Retina (tissue), 1 donor: ENCODE measurements at places on chromosomes 5 and 9.

GRCh38 chr9:82115331-82115730 is 126.8 kb downstream of the SPATA31D1 start:
- peak; percentile 17 for DNase-seq

DNA sequence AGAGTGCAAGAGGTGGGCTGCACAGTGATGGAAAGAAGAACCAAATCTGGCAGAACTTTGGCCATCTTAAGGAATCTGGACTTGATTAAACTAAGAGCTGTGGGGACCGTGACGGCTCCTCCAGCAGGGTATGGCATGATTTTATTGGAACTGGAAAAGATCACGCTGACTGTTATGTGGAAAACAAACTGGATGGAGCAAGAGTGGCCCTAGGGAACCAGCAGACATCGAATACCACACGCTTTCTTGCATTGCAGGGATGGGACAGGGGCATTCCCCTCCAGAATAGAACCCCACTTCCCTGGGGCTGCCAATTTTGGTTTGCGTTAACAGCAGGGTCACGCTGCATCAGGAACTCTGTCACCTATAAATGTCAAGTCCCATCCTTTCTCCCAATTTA is 38.8 kb downstream of the INSYN2B start:
- DNase-seq = no peak

DNA sequence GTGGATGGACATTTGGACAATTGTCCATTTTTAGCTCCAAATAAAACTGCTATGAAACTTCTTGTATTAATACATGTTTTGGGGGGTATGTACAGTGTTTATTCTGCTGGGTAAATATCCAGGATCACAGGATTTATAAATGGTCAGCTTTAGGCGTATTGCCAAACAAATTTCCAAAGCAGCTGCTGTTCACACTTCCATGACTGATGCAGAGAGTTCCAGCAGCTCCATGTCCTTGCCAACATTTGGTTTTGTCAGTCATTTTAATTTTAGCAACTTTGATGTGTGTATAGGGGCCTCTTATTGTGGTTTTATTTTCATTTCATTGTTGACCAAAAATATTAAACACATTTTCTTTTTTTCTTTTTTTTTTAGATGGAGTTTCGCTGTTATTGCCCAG is 9.8 kb upstream of the SUSD1 start:
- no peak for DNase-seq

- DNase-seq = no peak
Observed at GRCh38 chr9:114321759-114322158, 1.1 kb upstream of the ORM1 start.

GRCh38 chr5:43804041-43804440 is 201.1 kb downstream of the NNT start:
- no peak for DNase-seq

DNA sequence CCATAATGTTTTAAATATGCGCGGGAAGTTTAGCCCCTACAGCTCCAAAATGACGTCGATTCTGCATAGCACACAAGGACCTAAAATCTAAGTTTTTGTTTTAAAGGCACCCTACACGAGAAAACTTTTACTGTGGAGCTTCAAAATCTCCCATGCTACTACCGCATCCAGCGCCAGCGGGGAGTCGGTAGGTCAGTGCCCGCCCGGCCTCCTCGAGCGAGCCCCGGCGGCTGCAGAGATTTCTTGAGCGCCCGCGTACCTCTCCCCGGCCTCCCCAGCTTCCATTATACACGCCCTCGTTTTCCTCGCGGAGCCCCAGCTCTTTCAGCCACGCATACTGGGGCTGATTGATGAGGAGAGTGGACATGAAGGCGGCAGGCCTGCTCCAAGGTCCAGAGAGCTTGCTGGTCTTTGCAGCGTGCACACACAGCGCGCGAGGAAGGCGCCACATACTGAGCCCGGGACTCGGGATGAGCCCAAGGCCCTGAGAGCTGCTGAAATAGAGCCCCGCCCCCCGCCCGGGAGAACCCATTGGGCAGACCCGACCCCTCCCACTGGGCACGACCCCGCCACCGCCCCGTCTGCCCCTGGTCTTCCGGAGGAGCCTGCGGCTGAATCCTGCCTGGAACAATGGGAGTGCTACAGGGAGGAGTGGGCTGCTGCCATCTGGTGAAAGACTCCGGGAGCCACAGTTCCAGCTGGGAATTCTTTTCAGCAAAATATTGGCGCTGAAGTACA is at the start of gene ALDH7A1:
Gene ALDH7A1 (minus strand): TSS at position 472 of the 738 bp plus-strand sequence. CDS start 21 bp downstream, at position 451.
- peak; percentile 96 for DNase-seq

DNA sequence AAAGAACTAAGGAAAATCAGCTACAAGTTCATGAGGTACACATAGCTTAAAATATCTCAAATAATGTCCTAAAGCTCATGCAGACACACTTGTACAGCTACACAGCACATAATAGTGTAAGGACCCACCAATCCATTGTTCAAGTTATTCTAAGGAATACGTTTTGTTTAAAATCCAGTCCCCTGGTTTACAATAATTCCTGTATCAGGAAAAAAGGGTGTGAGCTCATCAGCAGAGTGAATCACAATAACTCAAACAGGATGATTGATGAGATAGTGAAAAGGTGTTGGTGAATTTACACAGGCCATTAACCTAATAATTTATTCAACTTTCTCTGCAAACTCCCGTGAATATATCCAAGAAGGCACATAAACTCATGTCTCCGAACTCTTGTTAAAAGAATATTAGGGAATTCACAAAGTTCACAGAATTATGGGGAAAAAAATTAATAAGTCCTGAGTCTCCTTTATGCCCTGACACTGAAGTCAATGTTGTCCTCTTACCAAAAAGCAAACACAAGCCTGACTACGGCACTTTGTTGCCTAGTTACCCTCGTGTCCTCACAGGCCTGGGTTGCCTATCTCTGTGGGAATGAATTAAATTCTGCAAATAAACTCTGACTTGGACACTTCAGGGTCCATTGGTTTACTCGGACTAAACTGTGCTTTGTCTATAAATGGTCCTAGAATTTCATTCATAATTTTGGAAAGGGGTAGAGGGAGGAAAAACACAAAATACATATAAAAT is 142.8 kb upstream of the PDE4D start:
- DNase-seq = no peak

DNA sequence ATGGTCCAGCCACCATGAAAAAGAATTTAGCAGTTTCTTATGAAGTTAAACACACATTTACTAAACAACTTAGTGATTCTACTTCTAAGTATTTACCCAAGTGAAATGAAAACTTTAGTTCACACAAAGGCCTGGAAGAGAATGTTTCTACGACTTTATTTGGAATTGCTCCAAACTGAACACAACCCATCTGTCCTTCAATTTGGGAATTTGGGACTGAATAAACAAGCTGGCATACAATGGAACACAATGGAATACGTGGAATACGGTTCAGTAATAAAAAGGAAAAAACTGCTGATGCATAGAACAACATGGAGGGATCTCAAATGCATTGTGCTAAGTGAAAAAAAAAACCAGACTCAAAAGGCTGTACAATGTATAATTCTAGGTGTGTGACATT is 44.6 kb upstream of the BASP1 start:
- no peak for DNase-seq

- peak; percentile 62 for DNase-seq
Observed at GRCh38 chr5:72355706-72356299, 35.6 kb downstream of the PTCD2 start.

- peak; percentile 39 for DNase-seq
Observed at GRCh38 chr5:92401492-92401891, 1018.4 kb upstream of the ARRDC3 start.

- DNase-seq = no peak
Observed at GRCh38 chr9:447230-448025, 232.8 kb downstream of the DOCK8 start.

GRCh38 chr5:136518814-136519213 is 153.5 kb upstream of the TRPC7 start:
- no peak for DNase-seq

DNA sequence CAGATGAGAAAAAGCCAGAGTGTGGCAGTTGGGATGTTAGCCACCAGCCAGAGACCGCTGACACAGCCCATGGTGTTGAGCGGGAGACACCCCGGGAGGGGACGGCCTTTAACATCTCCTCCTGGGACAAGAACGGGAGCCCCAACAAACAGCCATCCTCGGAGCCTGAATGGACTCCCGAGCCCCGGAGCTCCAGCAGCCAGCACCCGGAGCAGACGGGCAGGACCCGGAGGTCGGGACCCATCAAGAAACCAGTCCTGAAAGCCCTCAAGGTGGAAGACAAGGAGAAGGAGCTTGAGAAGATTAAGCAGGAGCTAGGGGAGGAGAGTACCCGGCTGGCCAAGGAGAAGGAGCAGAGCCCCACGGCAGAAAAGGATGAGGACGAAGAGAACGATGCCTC is 28.0 kb upstream of the POMT1 start:
- DNase-seq = no peak

DNA sequence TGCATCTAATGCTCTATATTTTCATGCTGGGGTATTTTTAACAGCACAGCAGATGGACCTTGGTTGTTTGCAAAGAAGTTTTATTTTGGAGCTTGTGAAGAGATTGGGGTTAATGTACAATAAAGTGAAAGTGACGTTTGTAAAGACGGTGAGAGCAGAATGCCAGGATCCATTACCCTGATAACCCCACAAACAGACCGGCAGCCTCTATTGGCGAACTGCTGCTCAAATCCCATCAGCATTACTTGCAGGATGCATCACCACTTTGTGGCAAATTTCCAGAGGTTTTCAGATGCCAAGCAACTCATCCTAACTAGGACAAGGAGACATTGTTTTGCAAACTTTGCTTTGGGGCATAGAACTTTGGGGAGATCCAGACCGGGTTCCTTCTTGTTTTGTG is 383.3 kb upstream of the ZNF462 start:
- no peak for DNase-seq

DNA sequence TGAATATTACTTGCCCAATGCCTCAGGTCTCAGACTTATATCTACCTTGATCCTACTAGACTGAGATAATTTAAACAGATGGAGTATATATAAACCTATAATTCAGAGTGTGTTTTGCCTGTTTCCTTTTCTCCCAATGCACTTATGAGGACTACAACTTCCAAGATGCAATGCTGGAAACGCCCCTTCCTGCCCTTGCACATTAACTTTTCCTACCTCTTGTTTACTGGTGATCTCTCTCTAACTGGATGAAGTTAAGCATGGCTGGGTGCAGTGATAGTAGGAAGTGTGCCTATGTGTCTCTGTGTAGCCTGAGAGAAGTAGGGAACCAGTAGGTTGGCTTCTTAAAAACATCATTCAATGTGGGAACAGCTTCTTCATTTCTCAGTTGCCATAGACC is 115.2 kb downstream of the SVEP1 start:
- no peak for DNase-seq

DNA sequence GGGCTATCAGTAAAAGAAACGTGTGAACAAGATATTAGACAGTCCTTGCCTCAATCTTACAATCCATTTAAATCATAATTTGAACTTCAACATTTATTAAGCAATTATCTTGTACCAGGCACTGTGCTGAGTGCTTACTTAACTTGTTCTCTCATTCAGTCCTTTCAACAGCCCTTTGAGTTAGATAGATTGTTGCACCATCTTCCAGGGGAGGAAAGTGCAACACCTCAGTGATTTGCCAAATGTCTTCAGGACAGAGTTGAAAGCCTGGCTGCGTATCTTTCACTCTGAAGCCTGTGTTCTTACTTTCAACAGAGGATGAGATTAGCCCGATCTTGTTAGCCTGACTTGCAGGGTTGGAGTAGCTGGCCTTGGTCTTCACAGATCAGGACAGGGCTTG is 34.2 kb upstream of the SUB1 start:
- no peak for DNase-seq

- DNase-seq = peak; percentile 8
Observed at GRCh38 chr5:34411470-34412346, 244.4 kb upstream of the RAI14 start.

DNA sequence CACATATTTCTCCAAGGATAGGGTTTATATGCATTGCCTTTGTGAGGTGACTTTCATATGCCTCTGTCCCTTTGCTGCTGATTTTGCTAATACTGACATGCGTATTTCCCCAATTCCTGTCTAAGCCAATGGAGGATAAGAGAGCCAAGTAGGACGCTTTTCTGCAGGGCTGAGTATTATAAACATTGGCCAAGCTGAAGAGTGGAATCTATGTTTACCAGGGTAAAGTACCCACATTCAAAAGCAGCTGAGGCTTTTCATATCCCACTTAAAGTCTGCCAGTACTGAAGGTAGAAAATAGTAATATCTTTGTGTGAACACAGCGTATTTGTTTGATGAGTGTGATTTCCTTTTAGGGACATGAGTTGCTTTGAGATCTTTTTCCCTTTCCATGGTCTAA is 128.8 kb upstream of the GPR151 start:
- no peak for DNase-seq

DNA sequence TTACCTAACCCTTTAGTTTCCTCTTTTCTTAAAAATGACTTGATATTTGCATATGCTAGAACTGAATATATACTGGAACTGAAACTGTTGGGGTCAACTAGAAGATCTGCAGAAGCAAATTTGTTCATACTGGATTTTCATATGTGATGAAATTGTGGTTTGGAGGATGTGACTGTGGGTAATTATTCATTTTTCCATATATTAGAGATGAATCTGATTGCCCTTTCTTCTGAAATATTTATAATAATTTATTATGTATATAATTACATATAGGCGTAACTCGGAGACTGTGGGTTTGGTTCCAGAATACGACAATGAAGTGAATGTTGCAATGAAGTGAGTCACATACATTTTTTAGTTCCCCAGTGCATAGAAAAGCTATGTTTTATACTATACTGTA is 149.1 kb downstream of the ATP10B start:
- no peak for DNase-seq

DNA sequence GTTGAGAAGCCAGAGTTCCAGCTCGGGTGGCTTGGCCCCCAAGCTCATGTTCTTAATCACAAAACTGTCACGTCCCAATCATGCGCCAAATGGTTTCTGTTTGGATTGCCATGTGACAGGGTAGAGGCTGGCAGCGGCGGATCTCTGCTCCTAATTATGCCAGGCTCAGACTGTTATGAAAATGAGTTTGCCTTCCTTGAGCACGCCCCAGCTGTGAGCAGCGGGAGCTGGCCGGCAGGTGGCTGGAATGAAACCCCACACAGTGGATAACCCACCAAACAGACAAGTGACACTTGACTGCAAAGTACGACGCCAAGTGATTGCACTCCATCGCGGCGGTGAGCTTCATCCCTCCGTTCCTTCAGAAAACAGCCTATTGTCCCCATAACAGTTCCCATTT is 75.4 kb downstream of the CFAP77 start:
- no peak for DNase-seq

DNA sequence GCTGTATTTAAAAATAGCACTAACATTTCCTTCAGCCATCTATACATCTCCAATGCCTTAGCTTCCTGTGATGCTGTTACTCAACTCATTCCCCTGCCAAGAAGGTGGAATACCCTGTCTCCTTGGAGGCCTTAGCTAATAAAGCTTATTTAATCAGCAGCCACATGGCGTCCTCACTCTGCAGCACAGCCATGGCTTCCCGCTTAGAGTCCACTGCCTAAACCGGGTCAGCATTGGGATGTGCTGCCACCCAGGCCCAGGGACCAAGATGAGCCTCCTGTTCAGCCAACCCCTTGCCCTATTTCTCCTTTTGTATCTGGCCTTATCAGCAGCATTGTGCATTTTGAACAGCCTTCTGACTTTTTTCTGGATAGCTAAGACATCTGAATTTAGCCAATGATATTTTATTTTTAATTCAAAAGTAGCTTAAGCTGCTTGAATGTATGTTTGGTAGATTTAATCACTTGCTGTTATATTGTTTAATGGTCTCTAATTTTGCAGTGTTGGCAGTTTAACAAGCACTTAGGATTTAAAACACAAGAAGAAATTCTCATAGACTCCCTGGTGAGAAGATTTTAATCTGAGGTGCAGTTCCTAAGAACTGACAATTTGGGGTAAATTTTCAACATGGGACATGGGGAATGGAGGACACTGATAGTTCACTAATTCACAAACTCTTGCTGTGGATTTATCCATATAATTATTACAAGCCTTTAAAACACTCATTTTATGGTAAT is 113.0 kb downstream of the RPS23 start:
- DNase-seq = peak; percentile 45

GRCh38 chr9:130106860-130107233 is 53.1 kb downstream of the GPR107 start:
- no peak for DNase-seq
